ENCODE measurements at places on chromosomes 3 and 15.

DNA sequence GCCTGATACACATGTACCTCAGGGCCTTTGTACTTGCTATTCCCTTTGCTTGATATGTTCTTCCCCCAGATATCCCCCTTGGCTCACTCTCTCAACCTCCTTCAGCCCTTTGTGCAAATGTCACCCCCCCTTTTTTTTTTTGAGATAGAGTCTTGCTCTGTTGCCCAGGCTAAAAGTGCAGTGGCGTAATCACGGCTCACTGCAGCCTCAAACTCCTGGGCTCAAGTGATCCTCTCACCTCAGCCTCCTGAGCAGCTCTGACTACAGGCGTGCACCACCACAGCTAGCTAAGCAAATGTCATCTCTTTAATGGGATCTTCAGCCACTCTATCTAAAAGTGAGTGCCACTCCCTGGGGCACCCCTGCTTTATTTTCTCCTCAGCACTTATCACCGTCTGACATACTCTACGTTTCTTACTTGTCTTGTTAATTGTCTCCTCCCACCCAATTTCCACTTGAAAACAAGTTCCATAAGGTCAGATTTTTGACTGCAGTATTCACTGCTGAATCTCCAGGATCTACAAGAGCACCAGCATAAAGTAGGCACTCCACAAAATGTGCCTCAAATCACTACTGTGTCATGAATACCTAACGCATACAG is 14.6 kb downstream of the IP6K2 start:
- no peak for DNase-seq

DNA sequence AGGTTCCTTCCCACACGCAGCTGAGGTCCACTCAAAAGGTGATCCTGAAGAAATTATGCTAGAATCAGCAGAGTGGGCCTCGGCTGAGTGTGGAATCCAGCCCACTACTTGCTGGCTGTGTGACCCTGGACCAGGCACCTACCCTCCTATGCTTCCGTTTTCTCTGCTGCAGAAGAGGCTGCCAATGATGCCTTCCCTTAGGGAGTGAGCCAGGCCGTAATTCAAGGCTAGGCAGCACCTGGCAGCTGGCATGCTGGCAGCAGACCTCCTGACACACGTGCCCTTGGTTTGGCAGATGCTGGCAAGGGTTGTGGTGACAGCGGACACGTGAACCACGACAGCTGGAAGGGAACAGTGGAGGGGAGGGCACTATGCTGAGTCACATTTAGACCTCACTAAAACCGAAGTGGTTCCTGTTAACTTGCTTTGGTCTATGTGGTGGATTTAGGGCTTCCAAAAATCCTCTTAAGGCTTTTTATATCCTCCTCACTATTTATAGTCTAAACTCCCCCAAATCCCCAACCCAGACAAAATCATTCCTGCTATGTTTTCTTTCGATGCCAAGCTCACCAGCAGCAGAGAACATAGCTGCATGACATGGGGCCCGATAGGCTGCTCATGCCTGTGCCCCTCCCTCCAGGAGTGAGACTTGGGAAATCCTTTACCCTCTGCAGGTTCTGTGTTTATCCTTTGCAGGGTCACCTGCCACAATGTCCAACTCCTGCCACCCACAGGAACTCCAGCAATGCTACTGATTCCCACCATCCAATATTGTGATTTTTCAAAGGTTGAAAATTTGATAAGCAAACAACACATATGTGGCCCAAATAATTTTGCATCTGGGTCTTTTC is 10.6 kb upstream of the PCSK6 start:
- peak; percentile 20 for DNase-seq

DNA sequence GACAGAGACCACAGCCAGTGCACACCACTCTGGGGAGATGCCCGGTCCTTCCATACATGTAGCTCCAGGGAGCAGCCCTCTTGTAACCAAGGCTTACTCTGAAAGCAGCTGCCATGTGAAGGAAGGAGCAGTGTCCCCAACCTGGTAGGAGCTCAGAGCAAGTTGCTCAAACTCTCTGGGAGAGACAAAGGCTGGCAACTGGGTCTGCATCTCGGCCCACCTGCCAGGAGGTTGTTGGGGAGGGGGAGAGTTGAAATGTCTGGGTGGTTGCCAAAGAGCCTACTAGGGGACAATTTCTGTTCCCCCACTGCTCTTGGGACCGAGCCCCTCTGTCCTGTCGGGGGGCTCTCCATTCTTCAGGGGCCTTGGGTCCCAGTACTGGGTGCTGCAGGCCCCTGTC is 309.9 kb downstream of the TLE3 start:
- no peak for DNase-seq

DNA sequence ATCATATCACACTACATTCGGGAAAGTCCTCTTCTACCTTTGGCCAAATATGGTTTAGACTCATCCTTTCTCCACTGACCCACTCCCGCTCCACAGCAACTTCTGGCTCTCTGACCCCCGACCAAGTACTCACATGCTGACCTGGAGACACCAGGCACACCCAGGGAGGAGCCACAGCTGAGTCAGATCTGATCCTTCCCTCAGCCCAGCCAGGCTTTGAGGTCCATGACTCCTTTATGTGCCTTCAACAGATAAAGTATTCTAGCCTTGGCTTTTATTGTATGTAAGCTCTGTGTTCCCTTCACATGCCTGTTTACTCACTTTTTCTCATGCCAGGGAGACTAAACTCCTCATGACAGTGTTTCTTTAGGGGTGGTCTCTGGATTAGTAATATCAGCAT is 166.9 kb upstream of the UMPS start:
- DNase-seq = no peak

- DNase-seq = no peak
These were observed 27.0 kb downstream of the SHQ1 start for GRCh38 chr3:72821161-72821781.

DNA sequence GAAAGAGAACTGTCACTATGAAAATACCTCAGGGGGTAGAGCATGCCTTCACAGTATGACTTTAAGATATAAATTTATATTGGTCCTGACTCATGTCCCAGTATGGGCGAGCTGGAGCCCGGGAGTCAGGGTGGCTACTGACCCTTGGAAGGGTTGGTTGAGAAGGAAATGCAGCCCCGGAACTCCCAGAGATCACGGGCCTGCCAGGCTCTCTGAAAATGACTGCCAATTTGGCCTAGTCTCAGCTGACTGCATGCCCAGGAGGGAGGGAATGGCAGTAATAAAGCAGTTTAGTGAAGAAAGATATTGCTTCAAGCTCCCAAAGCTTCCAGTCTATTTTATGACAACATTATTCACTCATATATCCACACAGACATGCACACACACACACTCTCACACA is 299.0 kb downstream of the NR2F2 start:
- DNase-seq = no peak

DNA sequence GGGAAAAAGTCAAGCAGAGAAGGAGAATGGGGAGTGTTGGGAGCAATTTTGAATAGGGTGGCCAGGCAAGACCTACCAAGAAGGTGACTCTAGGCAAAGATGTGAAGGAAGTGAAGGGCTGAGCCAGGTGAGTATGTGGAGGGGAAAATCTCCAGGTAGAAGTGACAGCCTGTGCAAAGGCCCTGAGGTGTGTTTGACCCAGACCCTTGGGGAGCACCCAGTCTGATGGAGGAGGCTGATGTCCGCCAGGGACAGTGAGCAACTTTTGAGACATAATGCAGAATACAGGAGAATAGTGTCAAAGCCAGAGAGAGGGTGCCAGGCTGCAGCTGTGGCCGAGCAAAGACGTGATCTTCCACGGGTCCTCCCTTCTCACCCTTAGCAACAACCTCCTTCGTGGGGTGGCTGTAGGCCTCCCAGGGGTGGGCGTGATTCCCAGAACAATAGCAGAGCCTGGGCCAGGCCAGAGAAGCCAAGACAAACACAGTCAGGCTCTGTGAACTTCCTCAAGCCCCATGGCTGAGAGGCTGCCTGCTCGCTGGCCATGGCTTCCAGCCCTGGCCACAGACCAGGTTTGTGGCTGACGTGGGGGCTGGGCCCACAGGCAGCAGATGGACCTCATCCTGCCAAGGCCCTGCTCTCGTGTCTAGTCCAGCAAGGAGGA is 58.1 kb downstream of the SLC6A6 start:
- DNase-seq = no peak

DNA sequence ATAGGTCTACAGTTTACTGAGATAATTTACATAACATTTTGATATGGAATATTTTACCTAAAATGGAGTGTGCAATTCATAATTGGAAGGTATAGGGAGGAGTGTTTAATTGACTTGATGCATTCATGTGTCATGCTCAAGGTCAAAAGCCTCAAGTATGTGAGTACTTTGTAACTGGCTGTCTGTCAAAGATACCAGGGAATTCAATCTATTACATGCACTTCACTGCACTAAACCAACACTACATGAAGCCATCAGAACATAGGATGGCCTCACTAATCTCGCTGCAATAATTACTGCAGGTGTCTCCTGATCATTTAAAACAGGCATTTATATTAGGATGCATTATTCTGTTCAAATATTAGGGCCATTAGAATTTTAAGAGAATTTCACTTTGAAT is 367.2 kb downstream of the CNTN4 start:
- no peak for DNase-seq

- DNase-seq = no peak
These were observed 29.4 kb downstream of the STARD5 start for GRCh38 chr15:81294516-81294880.

DNA sequence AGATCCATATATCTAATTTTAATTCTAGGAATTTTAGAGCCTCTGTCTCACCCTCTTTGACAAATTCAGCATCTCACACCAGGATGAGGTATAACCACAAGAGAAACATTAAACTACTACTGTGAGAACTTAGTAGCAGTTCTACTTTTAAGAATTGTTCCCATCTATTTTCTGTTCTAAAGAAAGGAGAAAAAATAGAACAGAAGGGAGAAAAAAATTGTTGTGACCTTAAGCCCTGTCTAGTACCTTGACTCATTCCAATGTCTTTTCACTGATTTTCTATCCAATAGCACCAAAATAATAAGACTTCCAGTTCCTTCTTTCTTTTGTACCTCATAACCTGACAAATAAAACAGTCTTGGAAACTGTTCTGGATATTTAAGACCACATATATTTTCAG is 37.0 kb downstream of the FRMD5 start:
- no peak for DNase-seq

DNA sequence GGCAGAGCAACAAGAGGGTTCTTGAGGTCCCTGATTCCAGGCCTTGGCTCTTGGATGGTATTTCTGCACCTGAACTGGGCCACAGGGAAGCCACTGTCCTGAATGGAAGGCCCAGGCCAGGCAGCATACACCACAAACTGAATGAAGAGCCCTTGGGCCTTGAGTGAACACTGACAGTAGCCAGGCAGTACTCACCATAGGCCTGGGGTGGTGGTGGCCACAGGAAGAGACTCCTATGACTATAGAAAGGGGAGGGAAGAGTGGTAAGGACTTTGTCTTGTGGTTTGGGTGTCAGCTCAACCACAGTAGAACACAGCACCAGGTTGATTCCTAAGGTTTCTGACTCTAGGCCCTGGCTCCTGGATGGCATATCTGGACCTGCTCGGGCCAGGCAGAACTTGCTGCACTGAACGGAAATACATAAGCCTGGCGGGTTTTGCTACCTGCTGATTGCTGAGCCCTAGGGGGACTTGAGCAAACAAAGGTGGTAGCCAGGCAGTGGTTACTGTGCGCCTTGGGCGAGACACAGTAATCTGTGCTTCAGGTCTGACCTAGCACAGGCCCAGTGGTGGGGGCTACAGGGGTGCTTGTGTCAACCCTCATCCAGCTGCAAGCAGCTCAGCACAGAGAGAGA is 241.4 kb downstream of the ISL2 start:
- DNase-seq = no peak

- DNase-seq = no peak
These were observed 38.4 kb downstream of the MAP2K1 start for GRCh38 chr15:66424963-66425612.

GRCh38 chr3:23712656-23713559 is 92.8 kb upstream of the UBE2E1 start:
- no peak for DNase-seq

GRCh38 chr3:141939759-141940158 is 63.3 kb downstream of the ATP1B3 start:
- no peak for DNase-seq

DNA sequence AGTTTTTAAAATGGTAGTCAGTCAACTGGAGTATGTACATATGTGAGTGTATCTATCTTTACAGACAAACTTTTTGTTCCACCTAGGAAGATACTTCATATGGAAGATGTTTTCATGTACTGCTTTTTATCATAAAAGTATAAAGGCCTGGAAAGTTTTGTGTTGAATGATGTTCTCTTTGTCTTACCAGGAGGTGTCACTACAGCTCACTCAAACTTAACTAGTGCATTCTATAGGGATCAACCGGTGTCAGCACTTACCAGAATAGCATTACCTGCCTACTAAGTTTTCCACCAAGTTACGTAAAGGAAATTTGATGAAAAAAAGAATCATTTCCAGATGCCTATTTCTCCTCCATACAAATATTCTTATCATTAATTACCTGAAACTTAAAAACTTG is 522.6 kb upstream of the SEMA6D start:
- DNase-seq = no peak

- DNase-seq = no peak
These were observed 583.1 kb upstream of the CFAP20DC start for GRCh38 chr3:59632760-59633573.

GRCh38 chr3:67044955-67045354 is 46.8 kb downstream of the KBTBD8 start:
- no peak for DNase-seq

GRCh38 chr3:123337948-123338619 is 110.8 kb downstream of the ADCY5 start:
- DNase-seq = no peak

GRCh38 chr3:105997800-105998526 is 129.2 kb upstream of the CBLB start:
- peak; percentile 11 for DNase-seq

DNA sequence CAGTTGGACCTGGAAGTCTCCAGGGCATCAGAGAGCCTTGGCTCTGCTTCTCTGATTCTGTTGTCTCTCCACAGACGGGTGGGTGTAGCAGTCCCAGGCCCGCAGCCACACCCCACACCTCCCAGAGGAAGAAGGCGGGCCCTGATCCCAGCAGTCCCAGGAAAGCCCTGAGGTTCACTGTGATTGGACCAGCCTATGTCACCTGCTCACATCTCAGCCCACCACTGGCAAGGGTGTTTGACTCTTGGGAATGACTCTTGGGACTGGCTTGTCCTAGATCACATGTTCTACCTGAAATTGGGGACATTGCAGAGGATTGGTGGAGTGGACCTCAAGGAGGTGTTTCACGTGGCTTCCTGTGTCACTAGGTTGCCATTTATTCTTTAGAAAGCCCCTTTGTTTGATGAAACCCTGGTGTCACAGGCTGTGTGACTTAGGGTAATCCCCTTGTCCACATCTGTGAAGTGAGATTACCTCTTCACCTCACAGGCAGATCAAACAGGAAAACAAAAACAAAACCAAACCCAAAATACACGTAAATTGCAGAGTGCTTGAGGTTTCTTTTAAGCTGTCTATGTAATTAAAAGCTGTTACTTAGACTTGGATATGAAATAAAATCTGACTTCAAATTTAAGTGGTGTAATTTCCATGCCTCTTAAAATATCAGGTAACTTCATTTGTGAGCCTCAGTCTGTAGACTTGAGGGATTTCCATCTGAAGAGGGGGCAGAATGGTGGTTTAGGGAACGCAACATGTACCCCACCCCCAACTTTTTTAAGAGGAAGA is 26.7 kb downstream of the FLNB start:
- no peak for DNase-seq
